ENCODE measurements at places on chromosomes 6 and 20.

GRCh38 chr6:20664250-20664649 is 130.0 kb downstream of the CDKAL1 start:
- DNase-seq, result no peak

DNA sequence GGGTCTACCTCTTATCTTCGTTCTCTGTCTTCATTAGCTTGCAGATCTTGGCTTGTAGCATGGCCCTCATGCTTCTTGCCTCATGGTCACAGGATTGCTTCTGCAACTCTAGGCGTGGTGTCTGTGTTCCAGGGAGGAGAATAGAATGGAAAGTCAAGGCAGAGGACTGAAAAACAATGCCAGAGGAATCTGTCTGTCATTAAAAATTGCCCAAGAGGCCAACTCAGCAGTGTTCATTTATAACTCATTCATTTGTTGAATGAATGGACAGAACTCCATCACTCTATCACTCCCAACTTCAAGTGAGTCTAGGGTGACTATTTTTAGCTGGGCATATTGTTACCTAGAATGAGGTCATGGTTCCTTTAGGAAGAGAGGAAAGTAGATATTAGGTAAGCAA is 179.6 kb downstream of the UST start:
- no peak for DNase-seq

- DNase-seq, result no peak
Observed at GRCh38 chr20:63100174-63100925, 93.6 kb upstream of the BHLHE23 start.

DNA sequence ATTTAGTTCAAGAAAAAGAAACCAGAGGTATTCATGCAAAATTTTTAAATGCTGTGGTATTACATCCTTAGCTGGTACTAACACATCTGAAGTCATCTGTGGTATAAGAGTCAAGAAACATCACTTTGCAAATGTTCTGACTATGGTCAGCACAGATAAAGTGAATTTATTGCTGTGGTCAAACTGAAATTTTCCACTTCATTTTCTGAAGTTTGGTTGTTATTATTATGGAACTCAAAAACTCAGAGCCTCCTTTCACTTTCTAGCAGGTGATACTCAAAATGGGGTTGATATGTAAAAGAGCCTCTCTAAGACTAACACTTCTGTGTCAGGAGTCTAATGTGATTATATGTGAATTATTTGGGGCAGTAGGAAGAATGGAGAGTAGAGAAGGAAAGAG is 257.8 kb downstream of the RNGTT start:
- no peak for DNase-seq

DNA sequence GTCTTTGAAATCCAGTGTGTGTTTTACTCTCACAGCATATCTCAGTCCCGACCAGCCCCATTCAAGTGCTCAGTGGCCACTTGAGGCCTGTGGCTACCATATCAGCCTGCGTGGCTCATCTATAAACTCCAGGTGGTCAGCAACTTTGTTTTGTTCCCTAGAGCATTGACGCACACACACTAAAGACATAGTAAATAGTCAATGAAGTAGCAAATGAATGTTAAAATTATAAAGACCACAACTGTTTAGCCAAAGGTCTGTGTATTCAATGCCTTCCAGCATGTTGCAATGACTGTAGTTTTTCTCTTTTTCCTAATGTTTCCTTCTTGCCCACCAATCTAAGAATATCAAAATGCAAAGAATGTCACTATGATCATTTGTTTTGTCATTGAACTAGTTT is 238.2 kb upstream of the ZNF217 start:
- DNase-seq, result no peak

DNA sequence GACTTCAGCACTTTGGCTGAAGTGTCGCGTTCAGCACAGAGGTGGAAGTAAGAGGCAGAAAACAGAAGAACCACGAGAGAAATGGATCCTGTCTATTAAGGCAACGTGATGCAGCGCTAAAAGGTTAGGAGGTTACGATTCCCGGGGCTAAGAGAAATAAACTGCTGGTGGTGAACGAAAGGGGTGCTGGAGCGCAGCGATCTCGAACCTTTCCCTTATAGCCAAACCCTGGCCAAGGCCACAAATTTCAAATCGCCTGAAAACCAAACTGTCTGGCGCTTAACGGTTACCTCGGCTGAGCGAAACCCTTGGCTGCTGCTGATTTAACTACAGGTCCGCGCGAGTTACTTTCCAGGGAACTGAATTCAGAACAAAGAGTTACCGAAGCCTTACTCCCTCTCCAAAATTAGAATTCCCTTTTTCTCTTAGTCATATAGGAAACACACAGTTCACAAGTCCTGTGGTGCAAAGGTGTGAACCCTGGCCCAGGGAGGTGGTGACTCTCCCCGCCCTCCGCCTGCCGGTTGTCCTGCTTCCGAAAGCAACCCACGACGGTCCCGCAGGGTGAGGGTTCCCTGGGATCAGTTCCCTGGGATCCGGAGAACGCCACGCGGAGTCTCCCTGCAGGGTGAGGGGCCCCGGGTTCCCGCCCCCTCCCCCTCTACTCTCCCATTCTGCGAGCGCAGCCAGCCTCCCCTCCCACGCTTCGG is 1.3 kb upstream of the SLC35D3 start:
- no peak for DNase-seq

DNA sequence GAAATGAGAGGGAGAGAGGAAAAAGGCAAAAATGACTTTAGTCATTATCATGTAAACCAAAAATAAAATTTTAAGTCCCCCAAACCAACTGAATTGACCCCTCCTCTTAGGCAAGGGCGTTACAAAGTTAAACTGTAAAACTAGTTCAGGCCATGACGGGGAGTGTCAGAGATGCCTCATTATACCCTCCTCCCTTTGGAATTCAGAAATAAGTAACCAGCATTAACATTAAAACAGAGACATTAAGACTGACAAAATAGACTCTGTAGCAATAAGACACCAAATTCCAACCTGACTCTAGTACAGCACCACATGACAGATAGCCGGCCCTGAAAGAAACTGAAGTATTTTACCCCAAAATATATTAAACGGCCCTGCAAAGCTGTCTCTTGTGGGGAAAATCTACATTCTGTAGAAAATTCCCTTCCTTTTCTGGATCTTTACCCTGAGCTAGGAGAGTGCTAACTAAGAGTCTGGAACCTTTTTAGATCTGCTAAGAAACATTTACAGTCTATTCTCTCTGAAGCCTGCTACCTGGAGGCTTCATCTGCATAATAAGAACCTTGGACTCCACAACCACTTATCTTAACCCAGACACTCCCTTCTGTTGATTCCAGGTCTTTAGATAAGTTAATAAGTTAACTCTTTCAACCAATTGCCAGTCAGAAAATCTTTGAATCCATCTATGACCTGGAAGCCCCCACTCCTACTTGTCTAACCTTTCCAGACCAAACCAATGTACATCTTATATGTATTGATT is 150.7 kb downstream of the PKHD1 start:
- DNase-seq, result no peak

DNA sequence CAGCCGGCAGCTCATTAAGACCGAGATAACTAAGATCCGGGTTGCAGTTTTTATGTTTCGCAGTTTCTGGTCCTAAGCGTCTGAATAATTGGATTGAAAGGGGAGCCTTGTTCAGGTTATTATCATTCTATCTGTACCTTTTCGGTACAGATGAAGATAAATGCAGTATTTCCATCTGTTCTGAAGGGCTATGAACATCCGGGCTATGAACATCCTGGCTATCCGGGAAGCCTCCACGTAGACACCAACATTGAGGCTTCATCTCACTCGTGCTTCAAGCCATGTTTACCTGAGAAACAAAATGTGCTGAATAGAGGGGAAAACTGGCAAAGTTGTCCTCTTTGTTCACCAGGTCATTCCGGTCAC is 399 bp upstream of the REPS1 start:
- DNase-seq, result no peak

DNA sequence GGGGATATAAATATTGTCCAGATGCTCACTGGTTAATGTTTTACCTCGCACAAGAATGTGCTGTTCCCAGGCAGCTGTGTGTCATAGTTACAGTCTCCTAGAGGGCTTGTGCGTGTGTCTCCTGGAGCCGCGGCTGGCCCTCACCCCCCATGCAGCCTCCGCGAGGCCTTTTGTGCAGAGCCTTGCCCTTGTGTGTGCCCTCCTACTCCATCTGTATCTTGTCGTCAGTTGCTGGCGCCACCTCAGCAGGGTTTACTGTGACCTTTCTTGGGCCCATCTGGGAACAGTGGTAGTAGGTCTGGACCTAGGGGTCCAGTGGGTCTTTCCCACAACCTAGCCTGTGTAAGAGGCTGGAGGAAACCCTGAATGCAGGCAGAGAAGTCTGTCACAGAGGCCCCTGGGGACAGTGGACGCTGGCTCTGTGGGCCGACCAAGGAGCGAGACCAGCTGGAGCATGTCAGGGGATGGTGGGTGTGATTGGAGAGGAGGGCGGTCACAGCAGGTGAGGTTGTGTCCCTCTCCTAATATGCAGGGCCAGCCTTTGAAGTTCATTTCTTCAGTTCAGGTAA is 35.2 kb downstream of the PPP1R14C start:
- no peak for DNase-seq

GRCh38 chr6:32224696-32225095 is 829 bp upstream of the NOTCH4 start:
- DNase-seq, result no peak

DNA sequence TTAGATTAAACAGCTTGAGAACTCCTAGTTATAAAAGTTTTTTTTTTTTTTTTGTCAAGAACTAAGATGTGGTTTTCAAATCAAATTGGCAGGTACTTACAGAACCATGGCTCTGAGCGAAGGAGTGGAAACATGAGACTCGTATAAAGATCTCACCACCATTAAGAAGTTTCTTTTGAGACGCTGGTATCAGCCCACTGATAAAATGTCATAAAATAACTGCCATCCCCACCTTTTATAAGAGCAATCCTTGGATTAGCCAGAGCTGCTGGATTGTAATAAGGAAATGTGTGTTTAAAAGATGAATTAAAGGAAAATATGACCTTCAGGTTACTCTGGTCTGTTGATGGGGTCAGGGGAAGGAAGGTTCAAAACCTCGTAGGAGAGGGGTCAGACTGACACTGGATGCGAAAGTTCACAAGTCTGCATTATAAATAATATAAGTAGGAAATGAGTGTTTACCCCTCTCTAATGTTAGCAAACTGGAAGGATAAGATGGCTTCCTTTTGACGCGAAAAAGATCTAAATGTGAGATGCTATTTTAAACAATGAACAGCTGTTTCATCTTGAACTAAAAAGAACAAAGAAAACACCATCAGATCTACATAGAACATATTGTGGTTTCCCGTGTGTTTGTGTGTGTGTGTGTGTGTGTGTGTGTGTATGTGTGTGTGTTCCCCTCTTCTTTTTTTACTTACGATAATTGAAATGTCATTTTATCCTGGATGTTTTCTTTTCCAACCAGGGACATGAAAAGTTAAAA is 386.8 kb upstream of the JAG1 start:
- no peak for DNase-seq

- no peak for DNase-seq
Observed at GRCh38 chr6:29092957-29093356, 5.8 kb upstream of the OR2B3 start.

DNA sequence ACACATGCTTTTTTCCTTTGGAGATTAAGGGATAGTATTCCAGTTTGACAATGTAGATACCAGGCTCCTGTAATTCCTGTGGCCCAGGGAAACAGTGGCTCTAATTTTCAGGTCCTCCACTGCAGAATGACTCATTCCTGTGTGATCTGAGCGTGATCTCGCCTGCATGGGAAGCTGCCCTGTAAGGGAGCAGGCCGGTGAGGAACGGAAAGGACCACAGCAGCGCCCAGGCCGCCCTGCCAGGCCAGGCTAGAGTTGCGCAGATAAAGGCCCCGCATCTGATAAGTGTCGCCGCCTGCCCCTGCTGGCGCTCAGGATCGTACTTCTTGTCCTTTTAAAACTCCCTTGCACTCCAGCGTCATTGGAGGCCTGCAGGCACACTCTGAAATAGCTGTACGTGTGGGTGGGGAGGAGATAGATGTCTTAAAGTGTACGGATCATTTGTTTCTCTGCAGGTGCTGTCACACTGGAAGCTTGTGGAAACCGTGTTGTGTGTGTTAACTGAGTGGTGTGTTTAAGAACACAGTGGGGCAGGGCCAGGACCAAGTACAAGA is 60.7 kb downstream of the SYNJ2 start:
- DNase-seq, result no peak

- DNase-seq, result no peak
Observed at GRCh38 chr6:49326347-49326746, 136.7 kb downstream of the MMUT start.

All from stimulated activated CD8-positive, alpha-beta memory T cell treated with anti-CD3 and anti-CD28 coated beads, Interleukin-15, amount 100 ng/mL, for 48 hours (primary cell).